ENCODE measurements at places on chromosomes 4 and X.
A peak's percentile ranks its signal among the peaks of the same experiment; 100 is the strongest.

DNA sequence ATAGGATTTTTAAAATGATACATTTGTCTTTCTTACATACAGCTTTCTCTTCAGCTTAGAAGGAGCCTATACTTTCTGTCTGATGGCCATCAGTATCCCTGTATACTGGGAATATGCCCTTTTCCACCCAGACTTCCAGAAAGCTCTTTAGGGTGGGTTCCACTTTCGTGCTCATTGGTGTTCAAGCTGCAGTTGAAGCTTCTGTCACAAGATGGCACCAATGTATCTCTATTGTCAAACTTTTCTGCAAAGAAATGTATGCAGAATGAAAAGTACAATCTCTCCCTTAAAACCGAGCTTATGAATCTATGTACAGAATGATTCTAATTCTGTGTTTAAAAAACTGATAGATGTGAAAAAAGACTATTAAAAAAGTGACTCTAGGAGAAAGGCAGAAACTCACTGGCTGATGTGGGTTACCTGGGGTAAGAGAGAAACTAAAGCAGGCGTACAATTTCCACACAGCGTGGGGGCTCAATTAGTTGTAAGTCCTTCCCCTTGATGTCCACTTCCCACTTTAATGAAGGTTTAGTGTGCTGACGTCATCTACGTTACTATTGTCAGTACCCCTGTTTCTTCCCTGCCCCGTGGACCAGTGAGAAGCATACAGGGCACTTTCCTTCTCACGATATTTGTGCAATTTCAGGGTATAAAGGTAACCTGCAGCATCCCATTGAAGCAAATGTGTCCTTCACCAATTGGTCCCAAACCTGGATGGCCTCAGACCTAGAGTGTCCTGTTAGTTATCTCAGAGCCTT, 57.3 kb upstream of the TCEAL2 start:
- DNase-seq = peak; percentile 3

GRCh38 chr4:138196153-138196552, 46.0 kb downstream of the SLC7A11 start:
- no peak for DNase-seq

DNA sequence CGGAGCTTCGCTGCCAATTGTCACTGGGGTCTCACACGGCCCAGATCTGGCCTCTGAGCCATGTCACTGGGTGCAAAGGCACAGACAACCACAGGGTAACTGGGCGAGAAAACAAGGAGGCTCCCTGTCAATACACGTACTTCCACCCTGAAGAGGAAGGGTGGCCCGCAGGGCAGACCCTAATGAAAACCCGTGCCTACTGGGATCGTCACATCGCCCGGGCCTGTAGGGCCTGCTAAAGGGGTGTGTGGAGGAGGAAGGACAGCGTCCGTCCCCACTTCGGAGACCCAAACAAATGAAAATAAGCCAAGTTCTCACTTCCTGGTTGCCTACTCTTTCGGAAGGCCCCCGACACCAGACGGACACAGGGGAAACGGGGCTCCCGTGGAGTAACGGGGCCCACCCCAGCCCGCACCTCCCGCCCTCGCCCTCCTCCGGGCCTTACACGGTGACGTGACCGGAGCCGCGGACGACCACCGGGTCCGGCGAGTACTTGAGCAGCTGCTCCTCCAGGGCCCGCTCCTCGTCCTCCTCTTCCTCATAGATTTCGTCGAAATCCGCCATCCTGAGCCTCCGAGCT, 578 bp downstream of the CHIC2 start:
- DNase-seq = peak; percentile 11

DNA sequence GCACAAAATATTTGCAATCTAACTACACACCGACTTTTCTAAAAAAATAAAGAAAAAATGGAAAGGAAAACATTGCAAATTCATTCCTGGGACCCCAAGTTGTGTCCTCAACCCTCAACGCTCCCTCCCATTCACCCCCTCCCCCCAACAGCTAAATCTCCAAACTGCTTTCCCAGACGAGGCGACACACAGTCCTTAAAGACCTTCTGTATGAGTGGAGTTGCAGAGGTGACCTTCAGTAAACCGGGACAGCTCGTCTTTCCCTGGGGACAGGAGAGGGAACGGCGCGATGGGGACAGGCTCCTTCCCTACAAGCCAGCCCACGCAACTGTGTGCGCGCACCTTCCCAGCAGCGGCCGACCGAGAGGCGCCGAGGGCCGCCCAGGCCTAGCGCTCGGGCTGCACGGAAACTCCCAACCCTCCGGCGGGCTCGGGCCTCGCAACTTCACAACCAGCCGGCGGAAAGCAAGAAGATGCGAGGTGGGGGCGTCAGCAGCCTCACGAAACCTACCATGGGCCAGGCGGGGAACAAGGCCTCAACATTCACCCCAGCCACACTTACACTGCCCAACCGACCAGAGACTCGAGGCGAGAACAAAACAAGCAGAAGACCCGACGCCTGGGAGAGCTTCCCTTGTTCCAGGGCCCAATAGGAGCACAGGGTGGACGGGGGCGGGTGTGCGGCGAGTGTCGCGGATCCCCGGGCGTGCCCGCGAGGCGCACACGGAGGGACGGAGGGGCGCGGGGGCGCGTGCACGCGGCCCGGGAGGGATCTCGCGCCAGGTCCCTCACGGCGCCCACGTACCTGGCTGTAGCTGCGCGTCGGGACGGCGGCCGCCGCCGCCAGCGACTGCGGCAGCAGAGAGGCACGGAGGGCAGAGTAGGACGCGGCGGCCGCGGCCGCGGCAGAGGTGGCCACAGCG, 763 bp downstream of the GRSF1 start:
- DNase-seq = peak; percentile 42

- DNase-seq = no peak
Measured at GRCh38 chr4:29636961-29637360, 1083.2 kb upstream of the PCDH7 start.

DNA sequence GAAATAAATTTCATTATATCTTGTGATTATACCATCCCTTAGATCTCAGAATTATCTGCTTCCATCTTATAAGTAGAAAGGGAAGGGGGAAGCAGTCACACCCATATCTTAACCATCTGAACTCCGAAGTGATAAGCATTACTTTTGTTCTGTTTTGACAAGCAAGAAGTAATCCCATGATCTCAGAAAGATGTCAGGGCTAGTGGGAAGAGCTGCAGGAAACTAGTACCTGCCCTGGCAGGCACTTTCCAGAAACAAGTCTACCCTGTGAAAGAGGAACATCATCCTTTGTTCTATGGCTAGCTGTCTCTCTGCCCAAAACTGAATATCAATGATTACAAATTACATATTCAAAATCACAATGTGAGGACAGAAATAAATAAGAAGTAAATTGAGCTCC, 244.4 kb downstream of the SPOCK3 start:
- DNase-seq = no peak

GRCh38 chrX:39260965-39261364, 459.7 kb downstream of the MID1IP1 start:
- no peak for DNase-seq

DNA sequence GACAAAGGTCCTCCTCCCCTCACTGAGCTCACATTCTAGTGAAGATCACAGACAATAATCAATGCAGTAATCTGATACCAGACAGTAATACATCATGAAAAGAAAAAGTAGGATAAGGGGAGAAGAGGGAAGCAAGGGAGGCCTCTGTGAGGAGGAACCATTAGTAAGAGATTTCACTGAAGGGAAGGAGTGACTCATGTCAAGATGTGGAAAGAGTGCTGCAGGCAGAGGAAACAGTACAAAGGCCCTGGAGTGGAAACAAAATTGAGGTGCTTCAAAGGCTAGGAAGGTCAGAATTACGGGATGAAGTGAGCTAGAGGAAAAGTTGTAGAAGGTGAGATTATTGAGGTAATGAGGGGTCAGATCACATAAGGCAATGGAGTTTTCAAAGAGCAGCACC, 38.1 kb downstream of the LAMTOR3 start:
- DNase-seq = peak; percentile 6

- DNase-seq = no peak
Measured at GRCh38 chr4:144442713-144443112, 203.2 kb upstream of the HHIP start.

- DNase-seq = no peak
Measured at GRCh38 chr4:41795796-41796385, 47.4 kb upstream of the PHOX2B start.

DNA sequence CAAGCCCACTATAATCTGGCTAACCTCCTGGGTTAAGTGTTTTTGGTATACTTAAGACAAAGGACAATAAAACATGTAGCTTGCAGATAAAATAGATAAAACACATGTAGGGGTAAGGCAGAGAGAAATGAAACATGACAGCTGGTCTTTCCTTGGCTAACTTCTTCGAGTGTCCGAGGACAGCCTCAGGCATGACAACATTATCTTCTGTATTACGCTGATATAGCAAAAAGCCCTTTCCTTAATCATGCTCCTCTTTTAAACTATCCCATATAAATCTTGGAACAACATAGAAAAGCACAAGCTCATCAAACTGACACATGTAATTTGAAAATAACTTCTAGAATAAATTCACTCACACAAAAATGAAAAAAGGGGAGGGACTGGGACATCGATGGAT, 91.1 kb downstream of the SEL1L3 start:
- DNase-seq = no peak

GRCh38 chrX:44980403-44980802, 107.4 kb downstream of the KDM6A start:
- no peak for DNase-seq

- DNase-seq = no peak
Measured at GRCh38 chr4:128277856-128278255, 9.8 kb downstream of the PGRMC2 start.

- no peak for DNase-seq
Measured at GRCh38 chr4:577499-578450, 1.7 kb upstream of the TMEM271 start.

DNA sequence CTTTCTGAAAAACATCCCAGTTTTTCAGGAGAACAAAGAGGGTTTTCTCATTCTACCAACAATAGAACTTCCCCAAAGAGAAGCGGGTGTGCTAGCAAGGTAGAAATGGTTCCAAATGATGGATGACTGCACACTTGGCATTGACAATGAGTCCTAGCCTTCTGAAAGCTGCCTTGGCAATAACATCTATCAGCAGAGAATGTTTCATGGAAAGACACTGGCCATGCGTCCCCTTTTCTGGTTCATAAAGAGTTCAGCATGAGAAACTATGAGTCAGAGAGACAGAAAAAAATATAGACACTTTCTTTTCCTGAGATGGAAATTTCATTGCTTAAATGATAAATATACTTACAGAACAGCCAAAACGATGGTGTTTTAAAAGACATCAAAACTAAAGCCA, 236.9 kb upstream of the PRKX start:
- no peak for DNase-seq

DNA sequence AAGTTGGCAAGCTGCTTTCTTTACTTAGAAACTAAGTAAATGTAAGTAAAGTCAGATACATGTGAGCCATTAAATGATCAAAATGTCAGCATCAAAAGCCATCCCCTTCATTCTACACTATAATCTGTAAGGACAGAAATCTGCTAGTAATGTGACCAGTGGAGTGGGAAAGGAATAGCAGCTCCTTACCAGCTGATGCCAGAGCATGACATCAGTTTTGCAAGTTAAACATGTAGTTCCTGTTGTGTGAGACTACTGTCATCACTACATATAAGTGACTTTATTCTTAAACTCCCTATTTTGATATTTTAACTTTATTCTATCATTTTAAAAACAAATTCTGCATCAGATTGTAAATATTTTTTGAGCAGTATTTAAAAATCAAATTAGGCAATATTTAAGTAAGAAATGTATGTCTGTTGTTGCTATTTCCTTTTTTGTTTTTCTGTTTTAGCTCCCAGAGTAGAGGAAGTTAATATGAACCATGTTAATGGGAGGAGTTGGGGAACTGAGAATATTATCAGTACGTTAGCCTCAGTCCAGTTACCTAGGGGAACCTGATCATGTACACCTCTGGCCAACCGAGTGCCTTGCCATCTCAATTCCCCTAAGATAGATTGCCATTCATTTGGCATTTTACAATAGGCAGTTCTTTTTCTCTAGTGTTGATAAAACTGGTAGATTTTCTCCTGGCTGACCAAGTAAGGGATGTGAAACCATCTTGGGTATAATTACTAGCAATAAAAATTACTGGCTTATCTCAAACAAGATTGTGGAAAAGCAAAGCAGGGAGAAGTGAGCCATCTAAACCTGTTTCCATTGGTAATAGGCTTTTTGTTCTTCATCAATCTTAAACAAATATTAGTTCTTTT, 34.7 kb downstream of the CCNI start:
- no peak for DNase-seq

DNA sequence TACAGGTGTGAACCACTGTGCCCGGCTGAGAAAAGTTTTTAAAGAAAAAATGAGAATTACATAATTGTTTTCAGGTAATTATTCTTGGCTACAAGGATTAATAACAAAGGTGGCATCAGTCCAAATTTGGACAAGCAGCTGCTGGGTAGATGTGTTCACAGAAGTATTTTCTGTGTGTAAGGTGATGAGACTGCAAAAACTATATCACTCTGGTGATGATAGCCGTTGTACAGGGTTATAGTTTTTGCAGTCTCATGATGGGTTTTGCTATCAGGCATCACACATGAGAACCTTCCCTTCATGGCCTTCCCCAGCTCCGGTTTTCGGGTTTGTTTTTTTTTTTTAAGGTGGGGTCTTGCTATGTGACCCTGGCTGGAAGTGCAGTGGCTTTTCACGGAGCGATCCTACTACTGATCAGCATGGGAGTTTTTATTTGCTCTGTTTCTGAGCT, 5.1 kb upstream of the SLC10A3 start:
- no peak for DNase-seq

DNA sequence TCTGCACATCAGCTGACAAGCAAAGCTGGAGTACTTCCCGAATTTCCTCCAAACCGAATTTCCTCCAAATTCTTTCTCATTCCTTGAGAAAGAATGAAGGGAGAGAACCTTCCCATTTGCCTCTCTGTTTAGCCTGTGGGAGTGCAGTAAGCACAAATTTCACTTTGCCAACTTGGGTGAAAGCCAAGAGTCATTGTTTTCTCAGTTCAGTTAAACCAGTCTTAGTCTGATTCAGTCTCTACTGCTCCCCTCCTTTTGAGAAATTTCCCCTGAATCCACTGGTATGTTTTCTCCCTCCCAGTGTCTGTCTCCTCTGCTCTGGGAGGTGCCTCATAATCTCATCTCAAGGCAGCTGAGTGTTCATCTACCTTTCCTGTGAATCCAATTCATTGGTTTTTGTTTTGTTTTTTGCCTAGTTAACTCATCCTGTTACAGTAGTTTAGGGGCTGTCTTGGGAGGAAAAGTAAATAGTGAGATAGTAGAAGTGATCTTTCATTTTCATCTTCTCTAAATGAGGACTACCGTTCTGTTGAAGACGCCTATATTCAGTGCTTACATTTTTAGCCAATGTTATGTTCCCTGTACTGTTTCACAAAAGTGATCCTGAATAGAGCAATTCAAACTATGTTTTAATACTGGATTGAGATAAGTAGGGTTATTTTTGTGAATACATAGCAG, 49.0 kb downstream of the SYTL5 start:
- no peak for DNase-seq

- no peak for DNase-seq
Measured at GRCh38 chr4:159401226-159401712, 298.4 kb downstream of the RAPGEF2 start.

- DNase-seq = no peak
Measured at GRCh38 chr4:40688446-40689095, 58.9 kb upstream of the RBM47 start.

GRCh38 chrX:71450433-71451106, 82.3 kb upstream of the OGT start:
- no peak for DNase-seq

- DNase-seq = no peak
Measured at GRCh38 chr4:152572417-152573086, 36.7 kb upstream of the FBXW7 start.

All from CD4-positive, alpha-beta T cell treated with Interleukin-6 at 100 ng/mL for 8 hours (primary cell).